COLO829 (cell line): ENCODE measurements at places on chromosomes 13 and 19.

- DNase-seq = no peak
Measured at GRCh38 chr13:22110368-22110767, 439.5 kb downstream of the FGF9 start.

- peak; percentile 38 for DNase-seq
Measured at GRCh38 chr13:27481766-27482165, 31.4 kb upstream of the MTIF3 start.

GRCh38 chr19:5079071-5079774 is 110.3 kb downstream of the KDM4B start:
- no peak for DNase-seq

GRCh38 chr13:49418206-49418605 is 25.7 kb downstream of the CAB39L start:
- no peak for DNase-seq

- peak; percentile 57 for DNase-seq
Measured at GRCh38 chr19:49677901-49678674, 1.0 kb downstream of the PRMT1 start.

- no peak for DNase-seq
Measured at GRCh38 chr19:47490847-47491246, 6.8 kb upstream of the KPTN start.

- DNase-seq = no peak
Measured at GRCh38 chr13:50167224-50167947, 152.1 kb downstream of the KCNRG start.

DNA sequence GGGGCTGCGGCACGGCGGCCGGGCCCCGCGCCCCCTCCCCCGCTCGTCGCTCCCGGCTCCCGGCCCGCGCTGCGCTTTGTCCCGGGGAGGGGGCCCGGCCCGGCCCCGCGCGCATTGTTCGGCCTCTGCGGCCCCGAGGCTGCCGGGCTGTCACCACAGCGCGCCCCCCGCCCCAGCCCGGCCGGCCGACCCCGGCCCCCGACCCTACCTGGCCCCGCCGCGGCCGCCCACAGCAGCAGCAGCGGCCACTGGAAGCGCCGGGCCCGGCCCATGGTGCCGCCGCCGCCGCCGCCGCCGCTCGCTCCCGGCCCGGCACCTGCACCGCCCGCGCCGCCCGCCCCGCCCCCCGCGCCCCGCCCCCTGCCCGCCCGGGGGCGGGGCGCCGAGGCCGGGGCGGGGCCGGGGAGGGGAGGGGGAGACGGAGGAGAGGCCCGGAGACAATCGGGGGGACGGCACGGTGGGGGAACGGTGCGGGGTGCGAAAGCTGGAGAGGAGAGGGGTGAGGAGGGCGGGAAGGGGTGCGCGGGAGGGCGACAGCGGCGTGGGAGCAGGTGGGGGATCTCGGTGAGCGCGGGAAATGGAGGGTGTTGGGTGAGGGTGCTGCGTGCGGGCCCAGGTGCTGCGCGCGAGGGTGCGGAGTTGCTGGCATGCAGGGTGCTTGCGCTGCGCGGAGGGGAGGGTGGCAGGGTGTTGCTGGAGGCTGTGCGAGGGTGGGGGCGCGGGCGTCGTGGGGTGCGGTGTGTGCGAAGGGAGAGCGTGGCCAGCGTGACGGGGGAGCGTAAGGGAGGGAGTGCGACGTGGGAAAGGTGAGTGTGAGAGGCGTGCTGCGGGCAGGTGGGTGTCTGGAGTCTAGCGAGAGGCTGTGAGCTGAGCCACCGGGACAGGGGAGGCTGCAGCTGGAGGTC is at the start of gene CADM4:
TSS of gene CADM4 (minus strand) at position 332 of the 905 bp plus-strand sequence. CDS start at position 272, 60 bp downstream.
- DNase-seq = no peak

- no peak for DNase-seq
Measured at GRCh38 chr19:33424181-33424580, 50.7 kb downstream of the CEBPG start.

GRCh38 chr19:1259206-1259875 is 9.8 kb upstream of the CIRBP start:
- DNase-seq = no peak

GRCh38 chr19:8609279-8610040 is 1.1 kb downstream of the ADAMTS10 start:
- DNase-seq = no peak

GRCh38 chr13:97369261-97369893 is 64.6 kb upstream of the RAP2A start:
- peak; percentile 33 for DNase-seq

GRCh38 chr13:114103801-114104654 is 28.4 kb downstream of the RASA3 start:
- no peak for DNase-seq

- no peak for DNase-seq
Measured at GRCh38 chr13:36752673-36753072, 66.3 kb upstream of the RFXAP start.

DNA sequence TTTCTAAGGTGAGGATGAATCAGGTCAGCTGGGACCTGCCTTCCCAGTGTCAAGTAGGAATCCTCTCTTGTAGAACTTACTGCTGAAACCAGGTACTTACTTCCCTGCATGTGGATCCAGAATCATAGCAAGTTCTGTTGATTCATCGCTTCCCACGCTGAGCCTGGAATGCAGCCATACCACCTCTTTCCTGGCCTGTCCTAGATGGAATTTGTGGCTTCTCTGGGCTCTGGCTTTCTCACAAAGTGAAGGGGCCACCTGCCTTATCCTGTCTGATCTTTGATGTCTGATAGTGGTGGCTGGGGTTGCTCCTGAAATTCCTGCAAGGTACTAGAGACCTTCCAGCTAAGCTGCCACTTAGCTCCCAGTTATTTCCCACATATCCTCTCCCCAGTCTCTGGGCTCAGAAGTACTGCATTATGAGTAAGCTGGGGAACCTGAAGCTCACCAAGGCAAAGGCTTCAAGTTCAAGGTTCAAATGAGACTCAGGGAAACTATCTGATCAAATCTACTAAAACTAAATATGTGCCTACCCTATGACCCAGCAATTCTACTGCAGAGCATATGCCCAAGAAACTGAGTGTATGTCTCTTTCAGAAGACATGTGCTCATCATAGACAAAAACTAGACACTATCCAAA is 103.5 kb downstream of the SUCLA2 start:
- no peak for DNase-seq

DNA sequence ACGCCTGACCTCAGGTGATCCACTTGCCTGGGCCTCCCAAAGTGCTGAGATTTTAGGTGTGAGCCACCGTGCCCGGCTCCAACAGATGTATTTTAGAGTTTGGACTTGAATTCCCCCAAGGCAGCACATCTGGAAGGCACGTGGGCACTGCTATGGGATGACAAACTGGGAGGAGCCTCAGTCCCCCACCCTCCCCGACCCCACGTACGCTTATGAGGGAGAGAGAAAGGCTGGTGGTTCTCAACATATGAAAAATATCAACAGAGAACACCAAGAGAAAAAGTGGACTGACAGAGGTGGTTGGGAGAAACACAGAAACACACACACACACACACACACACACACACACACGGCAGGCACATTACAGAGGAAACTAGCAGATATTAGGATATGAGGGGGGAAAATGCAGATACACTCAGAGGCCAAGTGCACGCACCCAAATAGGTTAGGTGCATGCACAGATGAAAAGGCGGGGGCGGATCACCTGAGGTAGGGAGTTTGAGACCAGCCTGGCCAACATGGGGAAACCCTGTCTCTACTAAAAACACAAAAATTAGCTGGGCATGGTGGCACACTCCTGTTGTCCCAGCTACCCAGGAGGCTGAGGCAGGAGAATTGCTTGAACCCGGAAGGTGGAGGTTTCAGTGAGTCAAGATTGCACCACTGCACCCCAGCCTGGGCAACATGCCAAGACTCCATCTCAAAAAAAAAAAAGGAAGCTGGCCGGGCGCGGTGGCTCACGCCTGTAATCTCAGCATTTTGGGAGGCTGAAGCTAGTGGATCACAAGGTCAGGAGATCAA is 3.2 kb downstream of the STX10 start:
- no peak for DNase-seq

DNA sequence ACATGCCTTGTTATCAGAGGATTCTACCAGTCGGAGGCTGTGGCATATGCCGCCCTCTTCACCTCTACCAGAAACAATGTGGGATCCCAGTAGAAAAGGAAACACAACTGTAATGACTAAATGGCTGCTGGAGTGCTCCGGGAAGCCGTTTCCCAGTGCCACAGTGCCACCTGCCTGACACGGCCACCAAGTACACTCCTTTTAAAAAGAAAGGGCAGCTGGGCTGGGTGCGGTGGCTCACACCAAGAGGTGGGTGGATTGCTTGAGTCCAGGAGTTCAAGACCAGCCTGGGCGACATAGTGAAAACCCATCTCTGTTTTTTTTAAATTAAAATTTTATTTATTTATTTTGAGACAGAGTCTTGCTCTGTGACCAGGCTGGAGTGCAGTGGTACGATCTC is 67.3 kb downstream of the TRPM4 start:
- peak; percentile 77 for DNase-seq

GRCh38 chr13:112759053-112759452 is 69.2 kb downstream of the ATP11A start:
- DNase-seq = no peak

- DNase-seq = no peak
Measured at GRCh38 chr19:16582486-16583261, 10.5 kb upstream of the SLC35E1 start.

DNA sequence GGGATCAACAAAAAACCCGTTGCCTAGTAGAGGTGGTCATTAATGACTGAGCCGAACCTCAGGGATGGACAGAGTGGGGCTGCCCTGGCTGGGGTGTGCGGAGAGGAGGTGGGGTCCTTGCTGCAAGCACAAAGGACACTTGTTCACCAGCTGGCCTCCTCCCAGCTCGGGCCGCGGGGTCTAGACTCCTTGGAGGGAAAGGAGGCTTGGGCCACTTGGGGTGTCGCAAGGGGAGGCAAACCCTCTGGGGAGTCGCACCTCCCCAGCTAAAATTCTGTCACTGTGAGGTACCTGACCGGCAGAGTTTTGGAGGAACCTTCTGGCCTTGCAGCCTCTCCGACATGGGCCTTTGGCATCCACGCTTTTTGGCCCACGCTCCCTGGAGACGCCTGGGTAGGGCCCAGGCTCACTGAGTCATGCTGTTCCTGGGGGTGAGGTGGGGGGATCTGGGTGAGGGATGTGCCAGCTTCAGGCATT is 8.2 kb downstream of the KLHL26 start:
- DNase-seq = no peak

GRCh38 chr13:39777021-39777420 is 121.6 kb downstream of the COG6 start:
- DNase-seq = no peak

DNA sequence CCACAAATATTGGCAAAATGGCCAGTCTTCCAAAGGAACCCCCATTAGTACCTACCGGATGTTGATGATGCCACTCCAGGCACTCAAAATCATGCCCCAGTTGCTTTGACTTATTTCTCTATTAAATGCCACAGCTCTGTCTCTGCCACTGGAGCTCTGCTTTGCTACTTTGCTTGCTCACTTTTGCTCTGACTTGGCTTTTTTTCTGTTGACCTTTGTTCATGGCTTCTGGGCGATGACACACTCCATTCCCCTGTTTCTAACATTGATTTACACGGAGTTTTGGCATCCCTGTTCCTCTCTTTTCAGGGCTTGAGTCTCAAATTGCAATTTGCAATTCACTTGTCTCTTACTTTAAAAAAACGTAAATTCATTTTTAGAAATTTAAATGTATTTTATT is 217.1 kb upstream of the SPRY2 start:
- no peak for DNase-seq

- peak; percentile 81 for DNase-seq
Measured at GRCh38 chr19:40623403-40624251, 22.5 kb downstream of the LTBP4 start.

DNA sequence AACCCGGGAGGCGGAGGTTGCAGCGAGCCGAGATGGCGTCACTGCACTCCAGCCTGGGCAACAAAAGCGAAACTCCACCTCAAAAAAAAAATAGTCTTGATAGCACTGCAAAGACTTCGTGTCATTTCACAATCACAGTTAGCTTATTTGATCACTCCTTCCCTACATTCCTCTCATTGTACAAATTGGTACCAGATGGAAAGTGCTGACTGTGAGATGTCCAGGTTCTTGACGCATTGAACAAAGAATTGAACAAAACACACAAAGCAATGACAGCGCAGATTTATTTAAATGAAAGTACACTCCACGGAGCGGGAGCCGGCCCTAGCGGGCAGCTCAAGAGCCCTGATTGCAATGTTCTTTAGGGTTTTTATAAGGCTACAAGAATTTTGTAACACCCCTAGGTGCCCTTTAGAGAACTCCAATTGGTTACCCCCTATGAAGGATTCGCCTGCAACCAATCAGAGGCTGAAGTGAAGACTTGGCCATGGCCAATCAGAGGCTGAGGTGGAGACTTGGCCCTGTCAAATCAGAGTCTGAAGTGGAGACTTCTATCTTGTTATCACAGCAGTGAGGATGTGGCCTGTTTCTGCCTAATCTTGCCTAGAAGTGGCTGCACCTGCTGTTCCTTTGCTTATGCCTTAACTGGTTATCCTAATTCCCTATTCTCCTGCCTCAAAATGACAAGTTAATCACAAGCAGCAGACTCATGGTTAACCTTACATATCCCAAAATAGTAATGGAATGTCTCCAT is 16.7 kb downstream of the ZNF556 start:
- DNase-seq = no peak

- DNase-seq = peak; percentile 51
Measured at GRCh38 chr19:39843919-39844793, 2.0 kb downstream of the FBL start.

DNA sequence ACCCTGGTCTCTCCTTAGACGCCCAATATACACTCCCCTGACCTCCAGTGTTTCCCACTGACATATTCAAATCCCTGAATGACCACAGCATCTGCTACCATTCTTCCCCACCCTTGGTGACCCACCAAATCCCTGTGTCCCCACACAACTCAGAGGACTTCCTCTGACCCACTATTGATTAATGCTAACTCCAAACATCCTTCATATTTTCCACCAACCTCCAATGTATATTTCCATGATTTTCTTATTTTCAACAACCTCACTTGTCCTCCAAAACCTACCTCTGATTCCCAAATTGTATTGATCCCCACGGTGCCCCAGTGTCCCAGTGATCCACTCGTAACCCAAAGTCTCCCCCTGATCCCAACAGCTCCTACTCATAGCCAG is 526 bp upstream of the DMWD start:
- no peak for DNase-seq

DNA sequence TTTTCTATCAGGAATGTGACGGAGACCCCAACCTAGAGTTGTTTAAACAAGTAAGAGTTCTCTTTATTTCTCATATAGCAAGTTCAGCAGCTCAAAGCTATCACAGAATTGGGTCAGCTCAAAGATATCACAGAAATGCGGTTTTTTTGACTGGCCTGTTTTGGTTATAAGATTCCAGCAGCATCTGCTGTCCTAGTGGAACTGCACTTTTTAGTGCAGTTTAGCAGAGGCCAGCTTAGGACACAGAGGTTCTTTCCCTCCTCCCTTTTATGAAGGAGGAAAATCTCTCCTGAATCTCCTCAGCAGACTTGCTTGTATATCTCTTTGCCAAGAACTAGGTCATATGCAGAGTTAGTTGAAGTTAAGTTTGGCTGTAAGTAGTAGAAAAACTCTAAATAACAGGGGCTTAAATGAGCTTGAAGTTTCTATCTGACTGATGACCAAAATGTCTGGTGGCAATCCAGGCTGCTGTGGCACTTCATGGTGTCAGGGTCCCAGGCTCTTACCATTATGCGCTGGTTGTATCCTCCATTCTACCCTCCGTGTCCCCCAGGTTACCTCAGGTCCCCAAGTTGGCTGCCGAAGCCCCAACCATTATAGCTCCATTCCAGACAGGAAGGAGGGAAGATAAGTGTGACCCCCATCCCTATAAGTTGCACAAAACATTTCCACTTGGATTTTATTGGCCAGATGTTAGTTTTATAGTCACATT is 6.6 kb downstream of the PPP2R1A start:
- DNase-seq = no peak

GRCh38 chr19:32164384-32164992 is 180.9 kb upstream of the ZNF507 start:
- no peak for DNase-seq
